ENCODE measurements at places on chromosomes 5 and 9. TPM values are rescaled to one million over a fixed set of nuclear protein-coding genes. Genes with fewer than 3 reads are reported as not detected.
A peak's percentile ranks its signal among the peaks of the same experiment; 100 is the strongest.

MLANA gene
- total RNA-seq = not detected

CCDC187 gene
- 0.02 TPM for total RNA-seq

CTXN3 gene
- total RNA-seq = not detected

SOWAHA gene
- not detected for total RNA-seq

IFNA16 gene
- not detected for total RNA-seq

C9orf153 gene
- not detected for total RNA-seq

- DNase-seq = no peak
Observed at GRCh38 chr5:87784311-87784710, 371.6 kb upstream of the CCNH start.

DNA sequence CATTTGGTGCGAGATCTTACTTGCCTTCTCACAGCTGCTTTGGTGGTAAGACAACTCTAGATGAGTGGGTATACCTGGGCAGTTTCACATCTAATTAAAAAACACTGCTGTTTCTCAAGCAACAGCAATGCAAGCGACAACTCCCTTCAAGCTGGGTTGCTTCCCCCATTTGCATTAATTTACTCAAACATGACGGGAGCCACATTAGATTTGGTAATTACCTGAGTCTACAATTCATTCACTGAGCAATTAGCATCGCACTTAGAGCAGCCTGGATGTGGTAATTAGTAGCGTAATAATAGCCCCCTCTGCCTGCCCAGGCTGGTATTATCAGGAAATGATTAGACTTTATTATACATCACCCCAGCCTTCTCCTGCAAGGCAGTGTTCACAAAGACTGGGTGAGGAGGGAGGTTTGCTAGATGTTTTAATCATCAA lies 73.4 kb downstream of the FBXO38 start:
- no peak for DNase-seq

DNA sequence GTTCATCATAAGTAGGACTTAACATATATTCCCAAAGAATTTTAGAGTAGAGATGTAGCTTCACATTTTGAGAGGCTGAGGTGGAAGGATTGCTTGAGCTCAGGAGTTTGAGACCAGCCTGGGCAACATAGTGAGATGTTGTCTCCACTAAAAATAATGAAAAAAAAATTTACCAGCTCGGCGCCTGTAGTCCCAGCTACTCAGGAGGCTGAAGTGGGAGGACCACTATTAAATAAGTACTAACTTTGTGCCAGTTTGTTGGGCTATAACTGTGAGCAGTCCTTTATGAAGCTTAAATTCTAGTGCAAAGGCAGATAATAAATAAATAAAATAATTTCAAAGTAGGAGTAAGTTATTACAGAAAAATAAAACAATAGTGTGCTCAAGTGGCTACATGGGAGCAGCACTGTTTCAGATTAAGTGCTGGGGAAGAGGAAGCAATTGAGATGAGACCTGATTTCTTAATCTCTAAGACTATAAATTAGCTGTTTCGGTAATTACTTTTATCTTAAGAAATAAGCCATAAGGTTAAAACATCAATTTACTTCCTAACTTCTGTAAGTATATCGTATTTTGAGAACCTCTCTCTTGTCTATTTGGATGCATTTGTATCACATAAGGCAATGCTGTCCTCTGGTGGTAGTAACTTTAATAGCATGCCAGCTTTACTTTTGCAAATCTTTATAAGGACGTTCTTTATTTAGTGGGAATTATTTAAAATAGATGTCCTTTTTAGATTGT lies 98.9 kb downstream of the CSNK1G3 start:
- DNase-seq = no peak

GRCh38 chr9:77588271-77588937 lies 59.7 kb downstream of the GNA14 start:
- DNase-seq = peak; percentile 45

- DNase-seq = no peak
Observed at GRCh38 chr9:6226696-6227095, 11.1 kb downstream of the IL33 start.

DNA sequence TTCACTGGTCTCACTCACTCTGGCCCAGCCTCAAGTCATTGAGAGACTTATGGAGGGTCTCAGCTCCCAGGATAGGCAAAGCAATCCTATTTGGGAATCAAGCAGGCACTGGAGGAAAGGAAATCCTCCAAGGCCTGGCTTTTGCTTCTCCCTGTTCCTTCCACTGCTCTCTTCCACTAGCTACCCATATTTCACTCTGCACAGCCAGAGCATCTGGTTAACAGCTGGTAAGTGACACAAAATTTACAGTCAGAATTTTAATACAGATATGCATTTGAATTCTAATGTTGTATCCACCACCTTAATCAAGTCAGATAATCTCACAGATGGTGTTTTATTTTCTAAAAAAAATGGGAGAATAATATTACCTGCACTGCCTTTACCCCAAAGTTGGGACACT lies 868 bp upstream of the C1QTNF2 start:
- no peak for DNase-seq

GRCh38 chr5:9498541-9499497 lies 47.1 kb downstream of the SEMA5A start:
- DNase-seq = peak; percentile 26

- DNase-seq = no peak
Observed at GRCh38 chr9:75382126-75382525, 293.8 kb downstream of the OSTF1 start.

DNA sequence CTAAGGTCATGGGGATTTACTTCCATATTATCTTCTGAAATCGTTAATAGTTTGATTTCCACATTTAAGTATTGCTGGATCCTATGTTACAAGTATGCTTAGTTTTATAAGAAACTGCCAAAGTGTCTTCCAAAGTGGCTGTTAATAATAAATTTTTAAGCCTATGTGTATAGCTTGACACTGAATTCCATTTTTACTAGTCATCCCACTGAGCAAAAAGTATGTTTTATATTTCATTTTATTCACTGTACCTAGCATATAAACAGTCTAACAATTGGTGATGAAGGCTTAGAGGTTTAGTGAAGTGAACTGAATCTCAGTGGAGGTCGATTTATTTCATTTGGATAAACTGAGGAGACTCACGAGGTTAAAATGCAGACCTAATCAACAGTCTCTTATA lies 174.6 kb downstream of the ADAMTS6 start:
- no peak for DNase-seq

GRCh38 chr9:128146591-128147120 lies 2.6 kb upstream of the LCN2 start:
- DNase-seq = no peak

- DNase-seq = no peak
Observed at GRCh38 chr5:114467729-114468128, 105.9 kb downstream of the KCNN2 start.

DNA sequence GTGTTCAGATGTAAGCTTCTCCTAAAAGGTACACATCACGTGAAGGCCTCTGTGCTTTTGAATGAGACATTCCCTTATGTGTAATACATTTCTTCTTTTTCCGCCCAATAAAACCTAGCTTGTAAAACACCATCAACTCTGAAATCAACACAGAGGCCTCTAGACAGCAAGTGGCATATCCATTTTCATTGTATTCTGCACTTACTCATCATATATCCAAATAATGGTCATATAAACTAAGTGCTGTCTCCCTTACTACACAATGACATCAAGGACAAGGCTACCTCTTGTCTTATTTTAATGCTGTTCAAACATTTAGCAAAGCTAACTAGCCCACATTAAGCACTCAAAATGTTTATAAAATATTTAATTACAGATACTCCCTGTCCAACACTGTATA lies 108.5 kb downstream of the ELAVL2 start:
- no peak for DNase-seq

- peak; percentile 9 for DNase-seq
Observed at GRCh38 chr9:6552498-6553121, 92.9 kb downstream of the GLDC start.

GRCh38 chr9:35679091-35679490 lies 5.4 kb downstream of the CA9 start:
- DNase-seq = no peak

DNA sequence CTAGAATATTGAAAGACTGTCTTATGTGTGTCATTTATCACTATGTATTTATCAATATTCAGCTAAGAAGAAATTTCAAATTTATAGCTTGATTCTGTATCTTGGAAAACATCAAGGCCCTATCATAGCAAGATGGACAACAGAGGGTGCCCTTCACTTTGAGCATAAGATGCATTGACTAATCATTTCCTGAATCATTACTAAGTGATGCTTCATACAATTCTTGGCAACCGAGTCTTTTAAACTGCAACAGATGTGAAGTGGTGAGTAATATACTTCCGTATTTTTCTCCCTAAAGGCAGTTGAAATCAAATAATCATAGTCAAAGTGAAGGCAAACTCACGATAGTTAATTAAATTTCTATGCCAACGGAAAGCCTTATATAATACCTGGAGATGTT lies 318.6 kb upstream of the RGMB start:
- peak; percentile 38 for DNase-seq

- peak; percentile 5 for DNase-seq
Observed at GRCh38 chr9:73402081-73403028, 250.7 kb downstream of the ANXA1 start.

DNA sequence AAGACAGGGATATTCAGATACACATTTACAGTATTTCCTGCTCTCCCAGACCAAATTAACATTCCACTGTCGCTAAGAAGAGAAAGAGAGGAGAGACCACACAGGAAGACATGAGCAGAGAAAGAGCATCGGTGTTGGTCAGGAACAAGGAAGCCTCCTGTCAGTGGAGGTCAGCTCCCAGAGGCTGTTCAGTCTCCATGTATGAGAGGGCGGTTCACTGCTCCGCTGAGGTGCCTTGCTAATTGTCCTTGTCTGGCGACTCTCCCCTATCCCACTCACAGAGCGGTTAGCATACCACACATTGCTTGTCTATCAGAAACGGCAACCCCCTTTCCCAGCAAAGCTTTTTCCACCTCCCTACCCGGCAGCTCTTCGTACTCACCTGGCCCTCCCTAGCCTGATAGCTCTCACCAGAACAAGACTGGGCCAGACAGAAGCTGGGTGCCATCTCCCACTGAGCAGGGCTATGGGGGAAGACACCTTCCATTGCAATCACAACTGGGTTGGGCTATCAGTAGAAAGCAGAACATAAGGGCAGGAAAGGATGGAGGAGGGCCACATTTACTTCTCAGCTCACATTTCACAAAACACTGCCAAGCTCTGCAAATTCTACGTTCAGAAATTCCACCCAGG lies 58.6 kb upstream of the LMNB1 start:
- no peak for DNase-seq

DNA sequence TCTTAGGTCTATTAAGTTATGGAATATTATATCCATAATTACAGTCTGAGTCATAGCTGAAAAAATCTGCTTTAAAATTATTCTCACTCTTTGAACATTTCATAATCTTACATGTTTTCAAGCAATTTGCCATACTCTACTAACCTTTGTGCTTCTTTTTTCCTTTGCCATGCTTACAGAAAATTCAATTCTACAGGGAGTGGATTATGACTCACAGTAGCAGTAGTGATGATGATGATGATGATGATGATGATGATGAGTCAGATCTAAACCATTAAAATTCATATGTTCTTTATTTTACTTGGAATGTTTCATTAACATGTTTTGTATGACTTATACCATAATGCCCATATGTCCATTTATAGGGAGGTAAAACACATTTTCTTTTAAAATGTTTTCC lies 207.1 kb downstream of the VPS13A start:
- DNase-seq = no peak

GRCh38 chr5:68139611-68140441 lies 75.7 kb upstream of the PIK3R1 start:
- no peak for DNase-seq
